ENCODE measurements at places on chromosomes 1 and 21.

DNA sequence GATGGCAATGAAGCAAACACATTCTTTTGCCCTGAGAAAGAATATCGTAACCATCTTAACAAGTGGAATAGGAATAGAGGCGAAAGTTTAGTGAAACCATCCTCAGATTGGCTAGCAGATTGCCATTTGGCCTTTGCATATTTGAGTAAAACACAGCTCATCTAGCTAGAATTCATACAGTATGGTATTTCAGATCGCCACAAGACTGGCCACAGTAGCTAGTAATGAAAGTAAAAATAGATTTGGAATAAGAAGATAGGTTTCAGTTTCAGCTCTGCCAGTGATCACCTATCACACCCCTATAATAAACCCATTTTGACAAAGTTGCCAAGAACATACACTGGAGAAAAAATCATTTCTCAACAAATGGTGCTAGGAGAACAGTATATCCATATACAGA is 294.9 kb downstream of the LRRIQ3 start:
- no peak overlapping the region for H3K4me3 ChIP-seq
- H3K36me3 ChIP-seq = no peaks in the 10 kb centered on the region
- H3K4me1 ChIP-seq = no peaks in the 10 kb centered on the region
- no peak for DNase-seq
- no peak overlapping the region for H3K27ac ChIP-seq

DNA sequence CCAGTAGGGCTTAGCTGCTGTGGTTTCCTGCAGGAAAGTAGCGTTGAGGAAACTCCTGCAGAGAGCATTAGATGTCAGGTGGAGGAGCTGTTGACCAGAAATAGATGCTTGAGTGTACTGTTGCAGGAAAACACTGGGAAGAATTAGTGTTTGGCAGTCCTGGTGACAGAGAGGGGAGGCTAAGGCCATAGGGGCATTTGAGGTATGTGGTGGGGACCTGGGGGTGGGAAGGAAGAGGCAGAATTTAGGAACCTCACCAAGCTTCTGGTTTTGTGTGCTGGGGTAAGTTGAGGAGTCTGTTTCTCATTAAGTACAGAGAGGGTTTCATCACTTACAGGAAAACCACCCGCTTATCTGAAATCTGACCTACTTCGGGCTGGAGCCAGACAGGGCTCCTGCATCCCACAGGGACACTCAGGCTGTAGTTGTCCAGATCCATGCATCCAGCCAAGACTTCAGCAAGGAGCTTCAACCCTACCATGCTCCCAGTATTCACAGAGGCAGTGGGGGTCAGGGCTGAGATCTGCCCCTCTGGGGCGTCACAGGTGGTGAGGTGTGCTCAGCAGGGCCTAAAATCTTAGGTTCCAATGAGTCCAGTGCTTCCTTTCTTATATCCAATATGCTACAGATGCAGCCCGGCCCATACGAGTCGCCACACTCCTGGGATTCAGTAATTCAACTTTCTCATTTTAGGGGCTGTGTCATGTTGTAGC is 15.1 kb downstream of the SH2D2A start:
- no peak for DNase-seq
- H3K27me3 ChIP-seq = no peaks in the 10 kb centered on the region
- H3K27ac ChIP-seq = no peak overlapping the region
- H3K4me1 ChIP-seq = peaks cover 25% of the 10 kb centered on the region
- H3K4me3 ChIP-seq = no peak overlapping the region

DNA sequence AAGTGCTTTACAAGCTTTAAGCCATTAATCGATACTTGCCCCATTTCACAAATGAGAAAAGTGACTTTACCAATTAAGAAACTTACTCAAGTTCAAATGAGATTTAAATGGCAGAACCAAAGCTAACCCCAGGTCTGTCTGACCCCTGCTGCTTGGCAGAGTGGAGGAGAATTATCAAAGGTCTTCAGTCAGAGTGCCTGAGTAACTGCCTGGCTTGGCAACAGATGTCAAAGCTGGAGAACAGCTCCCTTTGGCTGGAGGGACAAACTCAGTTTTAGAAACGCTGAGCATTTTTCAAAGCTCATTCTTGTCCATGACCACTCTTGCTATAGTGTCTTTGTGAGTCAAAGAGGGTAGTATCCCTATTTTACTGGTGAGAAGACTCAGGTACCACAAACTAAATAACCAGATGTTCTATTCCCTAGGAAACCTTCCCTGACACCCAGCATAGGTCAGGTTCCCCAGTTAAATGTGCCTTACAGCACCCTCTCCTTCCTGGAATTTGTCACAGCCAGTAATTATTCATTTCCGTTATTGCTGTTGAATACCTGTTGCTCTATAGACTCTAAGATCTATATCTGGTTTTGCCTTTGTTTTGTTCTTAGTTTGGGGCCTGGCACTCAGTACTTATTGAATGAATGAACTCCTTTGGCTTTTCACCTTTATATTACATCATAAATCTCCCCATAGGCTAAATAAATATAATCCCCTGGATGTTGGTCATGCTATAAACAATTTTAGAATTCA is 5.0 kb upstream of the BCAR3 start:
- H3K27me3 ChIP-seq = no peaks in the 10 kb centered on the region
- H3K4me3 ChIP-seq = no peak overlapping the region
- no peaks in the 10 kb centered on the region for H3K36me3 ChIP-seq
- DNase-seq = no peak

DNA sequence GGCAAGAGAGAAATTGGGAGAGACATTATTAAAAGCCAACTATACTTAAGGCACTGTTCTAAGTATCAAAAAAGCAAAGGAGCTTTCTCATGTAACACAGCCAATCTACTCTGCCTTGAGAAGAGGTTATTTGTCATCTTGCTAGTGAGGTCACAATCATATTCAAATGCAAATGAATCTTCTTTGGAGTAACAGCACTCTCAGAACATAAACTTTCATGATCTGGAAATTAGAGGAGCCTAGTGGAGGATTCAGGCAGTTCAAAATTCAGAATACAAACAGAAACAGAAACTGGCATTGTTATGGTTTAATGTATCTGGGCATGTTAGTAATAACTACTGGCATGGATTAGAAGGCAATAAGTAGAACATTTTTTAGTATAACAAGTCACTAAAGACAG is 57.4 kb downstream of the ARID4B start:
- no peaks in the 10 kb centered on the region for H3K4me1 ChIP-seq
- DNase-seq = no peak
- H3K36me3 ChIP-seq = no peaks in the 10 kb centered on the region
- no peak overlapping the region for H3K27ac ChIP-seq

DNA sequence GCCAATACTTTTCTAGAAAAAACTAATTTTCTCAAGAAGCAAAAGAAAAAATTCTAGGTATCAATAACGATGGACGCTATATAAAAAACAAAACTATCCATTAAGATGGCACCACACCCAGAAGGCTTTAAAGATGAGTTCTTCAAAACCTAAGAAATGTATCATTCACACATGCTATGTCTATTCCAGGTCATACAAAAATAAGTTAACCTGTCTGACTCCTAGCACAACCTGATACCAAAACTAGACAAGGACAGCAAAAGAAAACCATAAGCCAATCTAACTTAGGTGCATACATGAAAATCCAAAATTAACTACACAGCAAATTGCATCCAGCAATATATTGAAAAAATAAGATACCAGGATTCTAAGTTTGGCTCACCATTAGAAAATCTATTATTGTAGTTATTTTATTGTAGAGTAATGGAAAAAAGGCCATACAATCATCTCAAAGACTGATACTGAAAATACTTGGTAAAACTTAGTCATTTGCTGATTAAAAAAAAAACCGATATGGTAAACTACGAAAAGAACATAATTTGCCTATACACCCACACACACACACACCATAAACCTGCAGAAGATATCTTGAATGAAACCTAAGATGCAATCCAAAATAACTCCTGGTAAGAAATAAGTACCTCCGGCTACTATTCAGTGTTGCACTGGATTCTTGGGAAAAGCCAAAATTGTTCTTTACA is 55.0 kb downstream of the TRAF5 start:
- H3K27me3 ChIP-seq = no peaks in the 10 kb centered on the region
- H3K36me3 ChIP-seq = no peaks in the 10 kb centered on the region
- H3K4me1 ChIP-seq = peaks cover 3% of the 10 kb centered on the region
- H3K27ac ChIP-seq = no peak overlapping the region

DNA sequence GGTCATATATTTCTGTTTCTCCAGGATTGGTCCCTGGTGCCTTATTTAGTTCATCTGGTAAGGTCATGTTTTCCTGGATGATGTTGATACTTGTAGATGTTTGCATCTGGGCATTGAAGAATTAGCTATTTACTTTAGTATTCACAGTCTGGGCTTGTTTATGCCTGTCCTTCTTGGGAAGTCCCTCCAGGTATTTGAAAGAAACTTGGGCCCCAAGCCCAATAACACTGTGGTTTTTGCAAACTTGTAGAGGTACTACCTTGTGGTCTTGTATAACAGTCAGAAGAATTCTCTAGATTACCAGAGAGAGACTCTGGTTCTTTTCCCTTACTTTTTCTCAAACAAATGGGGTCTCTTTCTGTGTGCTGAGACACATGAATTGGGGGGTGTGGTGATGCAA is 251.4 kb upstream of the B3GALT2 start:
- no peaks in the 10 kb centered on the region for H3K36me3 ChIP-seq
- no peaks in the 10 kb centered on the region for H3K27me3 ChIP-seq
- H3K4me3 ChIP-seq = no peak overlapping the region
- no peak overlapping the region for H3K27ac ChIP-seq

DNA sequence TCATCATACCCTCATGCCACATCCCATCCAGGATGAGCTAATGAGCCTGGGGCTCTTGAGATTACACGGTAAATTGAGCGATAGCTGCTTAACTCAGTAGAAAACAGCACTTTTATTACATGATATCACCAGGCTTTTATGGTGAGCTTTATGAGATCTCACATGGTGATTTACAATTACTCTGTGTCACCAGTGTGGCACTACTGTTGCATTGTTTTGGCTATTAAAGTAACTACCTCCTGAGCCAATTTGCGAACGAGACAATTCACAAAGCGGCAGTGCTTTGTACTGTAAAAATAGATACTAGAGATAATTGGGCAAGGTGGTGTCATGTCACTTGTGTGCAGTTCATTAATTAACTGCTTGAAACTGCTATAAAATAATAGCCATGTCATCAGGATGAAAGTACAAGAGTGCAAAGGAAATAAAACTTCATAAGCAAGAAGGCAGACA is 767.7 kb upstream of the ADGRL2 start:
- no peaks in the 10 kb centered on the region for H3K27me3 ChIP-seq
- DNase-seq = no peak
- H3K4me3 ChIP-seq = no peak overlapping the region
- no peaks in the 10 kb centered on the region for H3K36me3 ChIP-seq
- no peaks in the 10 kb centered on the region for H3K4me1 ChIP-seq

DNA sequence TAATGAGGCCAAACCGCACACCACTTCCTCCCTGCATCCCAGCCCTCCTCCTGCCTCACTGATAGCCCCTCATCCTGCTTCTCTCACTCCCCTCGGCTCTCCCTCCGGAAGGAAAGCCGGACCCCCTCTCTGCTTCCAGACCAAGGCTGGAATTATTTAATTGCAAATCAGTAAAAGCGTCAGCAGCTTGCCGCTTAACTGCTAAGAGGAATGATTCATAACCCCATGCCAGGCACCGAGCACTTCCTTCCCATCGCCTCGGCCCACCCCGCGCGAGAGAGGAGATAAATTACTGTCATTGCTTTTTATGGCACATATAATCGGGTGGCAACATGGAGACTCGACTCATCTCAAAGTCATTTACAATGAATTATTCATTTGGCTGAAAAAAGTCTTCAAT is 77.3 kb downstream of the UBIAD1 start:
- no peak for DNase-seq
- H3K4me3 ChIP-seq = no peak overlapping the region
- no peaks in the 10 kb centered on the region for H3K27me3 ChIP-seq

- no peak overlapping the region for H3K27ac ChIP-seq
- H3K4me3 ChIP-seq = no peak overlapping the region
- no peaks in the 10 kb centered on the region for H3K36me3 ChIP-seq
- no peaks in the 10 kb centered on the region for H3K27me3 ChIP-seq
- H3K4me1 ChIP-seq = no peaks in the 10 kb centered on the region
- no peak for DNase-seq
Observed at GRCh38 chr1:169005776-169006175, 100.7 kb upstream of the ATP1B1 start.

GRCh38 chr1:42418516-42418915 is 37.3 kb downstream of the ZMYND12 start:
- peaks cover 7% of the 10 kb centered on the region for H3K4me1 ChIP-seq
- no peaks in the 10 kb centered on the region for H3K36me3 ChIP-seq
- DNase-seq = no peak
- no peaks in the 10 kb centered on the region for H3K27me3 ChIP-seq
- no peak overlapping the region for H3K4me3 ChIP-seq

GRCh38 chr1:61450872-61451571 is 273.9 kb downstream of the TM2D1 start:
- H3K4me3 ChIP-seq = no peak overlapping the region
- H3K27me3 ChIP-seq = no peaks in the 10 kb centered on the region

DNA sequence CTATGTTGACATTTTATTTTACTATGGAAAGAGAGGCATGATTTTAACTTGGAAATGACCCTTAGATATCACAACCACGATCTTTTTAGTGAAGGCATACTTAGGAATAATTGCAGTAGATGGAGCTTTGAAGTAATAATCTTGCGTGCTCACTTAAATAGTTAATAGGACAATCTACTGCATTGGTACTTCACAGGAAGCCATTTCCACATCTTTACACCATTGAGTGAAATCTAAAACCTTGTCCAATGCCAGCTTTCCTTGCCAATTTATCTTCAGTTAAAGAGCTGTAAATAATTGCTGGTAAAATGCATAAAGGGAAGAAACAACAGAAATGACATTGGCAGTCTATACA is 586.3 kb downstream of the ADGRL2 start:
- H3K36me3 ChIP-seq = no peaks in the 10 kb centered on the region
- no peaks in the 10 kb centered on the region for H3K4me1 ChIP-seq
- H3K27me3 ChIP-seq = no peaks in the 10 kb centered on the region

GRCh38 chr1:20390589-20391331 is 95.2 kb downstream of the CAMK2N1 start:
- H3K4me3 ChIP-seq = no peak overlapping the region
- no peaks in the 10 kb centered on the region for H3K27me3 ChIP-seq
- no peak overlapping the region for H3K27ac ChIP-seq
- H3K4me1 ChIP-seq = no peaks in the 10 kb centered on the region
- no peaks in the 10 kb centered on the region for H3K36me3 ChIP-seq

GRCh38 chr1:7302873-7303272 is 468.2 kb upstream of the VAMP3 start:
- no peak overlapping the region for H3K27ac ChIP-seq
- DNase-seq = no peak
- no peaks in the 10 kb centered on the region for H3K36me3 ChIP-seq
- no peak overlapping the region for H3K4me3 ChIP-seq

- DNase-seq = peak; percentile 18
- H3K27ac ChIP-seq = peak overlapping the region; percentile 97
- H3K4me3 ChIP-seq = peak overlapping the region; percentile 90
- no peaks in the 10 kb centered on the region for H3K27me3 ChIP-seq
Observed at GRCh38 chr21:46322351-46323226, 1.1 kb downstream of the C21orf58 start.

DNA sequence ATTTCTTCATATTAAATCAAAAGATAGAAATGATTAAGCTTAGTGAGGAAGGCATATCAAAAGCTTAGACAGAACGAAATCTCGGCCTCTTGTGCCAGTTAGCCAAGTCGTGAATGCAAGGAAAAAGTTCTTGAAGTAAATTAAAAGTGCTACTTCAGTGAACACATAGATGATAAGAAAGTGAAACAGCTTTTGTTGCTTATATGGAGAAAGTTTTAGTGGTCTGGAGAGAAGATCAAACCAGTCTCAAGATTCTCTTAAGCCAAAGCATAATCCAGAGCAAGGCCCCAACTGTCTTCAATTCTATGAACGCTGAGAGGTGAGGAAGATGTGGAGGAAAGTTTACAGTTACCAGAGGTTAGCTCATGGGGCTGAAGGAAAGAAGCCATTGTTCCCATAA is 88.4 kb downstream of the ADGRL2 start:
- H3K36me3 ChIP-seq = no peaks in the 10 kb centered on the region
- no peak overlapping the region for H3K4me3 ChIP-seq
- no peaks in the 10 kb centered on the region for H3K27me3 ChIP-seq
- no peak for DNase-seq
